NCI-H1048 (cell line): ENCODE measurements at places on chromosomes 4 and X.

DNA sequence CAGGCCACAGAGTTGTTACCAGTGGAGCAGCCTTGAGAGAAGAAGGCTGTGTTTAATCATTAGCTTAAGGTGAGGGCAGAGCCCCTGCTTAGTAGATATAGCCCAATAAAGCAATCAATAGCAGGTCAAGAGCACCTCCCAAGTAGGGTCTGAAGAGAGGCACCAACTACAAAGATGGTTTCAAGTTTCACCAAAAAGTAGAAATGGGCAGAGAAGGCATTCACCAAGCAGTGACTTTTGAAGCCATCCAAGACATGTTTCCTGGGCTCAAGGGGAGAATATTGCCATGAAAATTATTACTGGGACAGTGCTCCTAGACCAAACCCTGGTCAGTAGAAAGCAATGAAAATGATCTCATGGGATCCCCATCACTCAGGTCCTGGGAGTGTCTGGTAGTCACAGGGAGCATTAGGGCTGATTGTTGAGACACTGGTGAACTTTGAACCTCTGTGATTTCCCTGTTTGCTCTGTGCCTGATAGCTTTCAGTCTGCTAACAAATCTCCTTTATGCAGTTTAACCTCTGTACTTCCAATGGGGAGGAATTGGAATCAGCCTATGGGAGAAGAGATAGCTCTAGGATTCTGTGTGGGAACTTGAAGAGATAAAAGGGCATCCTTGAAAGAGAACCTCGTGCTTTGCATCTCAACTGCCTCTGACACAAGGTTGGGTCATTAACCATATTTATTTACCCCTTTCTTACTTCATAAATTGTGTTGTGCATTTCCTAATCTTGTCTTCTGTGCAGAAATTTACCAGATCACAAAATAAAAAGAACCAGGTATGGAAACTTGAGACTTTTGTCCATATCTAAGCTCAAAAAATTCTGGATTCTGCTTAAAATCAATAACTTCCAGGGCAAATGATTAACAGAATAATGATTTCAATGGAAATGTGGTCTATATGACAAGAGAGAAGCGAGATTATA, 9.3 kb upstream of the OTC start:
- no peak for DNase-seq

- no peak for DNase-seq
These were observed 66.8 kb downstream of the USP46 start for GRCh38 chr4:52592287-52592686.

- DNase-seq, result no peak
These were observed at the start of gene ATP1B4 for GRCh38 chrX:120361764-120362305. ATP1B4 (plus strand) TSS chrX:120362089; CDS start chrX:120362169, 80 bp downstream.

GRCh38 chr4:16775411-16776154, 122.9 kb downstream of the LDB2 start:
- DNase-seq, result no peak

GRCh38 chrX:121106484-121107235, 59.2 kb downstream of the GLUD2 start:
- no peak for DNase-seq

GRCh38 chr4:86778175-86778574, 71.0 kb downstream of the SLC10A6 start:
- no peak for DNase-seq

GRCh38 chr4:183165376-183165775, 66.3 kb downstream of the WWC2 start:
- DNase-seq, result no peak

GRCh38 chr4:26191353-26191752, 129.5 kb upstream of the RBPJ start:
- DNase-seq, result no peak

- DNase-seq, result no peak
These were observed 397.9 kb downstream of the PPP3CA start for GRCh38 chr4:100949350-100949935.

DNA sequence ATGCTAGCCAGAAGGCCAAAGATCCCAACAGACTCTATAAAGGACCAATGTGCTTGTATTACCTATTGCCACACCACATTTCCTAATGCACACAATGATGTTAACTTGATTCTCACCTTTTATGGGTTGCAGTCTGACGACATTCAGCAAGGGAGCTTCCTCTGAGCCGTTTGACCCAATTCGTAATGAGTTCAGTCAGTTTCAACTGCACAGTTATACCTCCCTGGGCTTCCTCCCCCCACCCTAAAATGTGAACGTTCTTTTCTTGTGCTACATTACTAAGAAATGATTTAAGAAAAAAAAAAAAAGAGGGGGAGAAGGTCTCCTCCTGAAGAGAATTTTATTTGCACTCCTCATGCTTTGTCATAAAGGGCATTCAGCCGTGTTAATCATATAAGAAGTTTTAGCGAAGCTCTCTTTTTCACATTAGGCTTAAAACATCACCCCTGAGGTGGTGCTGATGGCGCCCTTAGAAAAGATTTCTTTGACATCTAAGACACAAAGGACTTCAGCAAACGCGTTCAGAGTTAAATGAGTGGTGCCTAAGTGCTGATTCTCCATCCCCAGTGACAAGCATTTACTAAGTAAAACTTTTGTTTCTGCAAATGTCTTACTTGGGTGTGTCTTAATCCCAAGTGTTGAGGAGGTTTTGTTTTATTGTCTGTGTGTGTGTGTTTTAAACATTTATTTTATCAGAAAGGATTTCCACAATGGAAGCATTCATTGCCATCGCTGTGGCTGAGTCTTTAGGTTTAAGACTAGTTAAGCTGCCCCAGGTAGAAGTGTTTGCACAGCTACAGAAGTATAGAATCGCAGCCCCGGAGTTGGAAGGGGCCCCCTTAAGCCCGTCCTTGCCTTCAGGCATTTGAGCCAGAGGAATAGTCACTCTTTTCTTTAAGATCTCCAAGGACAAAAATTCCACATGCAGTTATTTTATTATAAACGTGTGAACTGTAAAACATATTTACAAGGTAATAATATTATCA, 15.2 kb upstream of the GPC3 start:
- DNase-seq, result no peak

DNA sequence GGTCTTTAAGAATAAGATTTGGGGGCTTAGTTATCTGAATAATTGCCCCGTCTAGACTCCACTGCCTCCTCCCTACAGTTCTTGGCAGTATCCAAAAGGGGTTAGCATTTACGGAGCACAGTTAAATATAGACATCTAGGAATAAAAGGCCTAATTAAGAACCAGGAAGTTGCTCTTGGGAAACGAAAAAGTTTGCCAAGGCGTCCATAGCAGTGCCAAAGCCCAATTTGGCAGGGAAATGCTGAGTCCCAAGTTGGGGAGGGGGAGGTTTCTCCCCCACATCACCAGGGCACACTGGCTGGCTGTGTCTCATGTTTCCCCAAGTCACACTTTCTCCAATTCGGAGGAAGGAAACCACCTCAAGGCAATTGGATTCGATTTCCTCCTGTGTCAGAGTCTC, 338.7 kb downstream of the FBXW7 start:
- DNase-seq, result no peak

DNA sequence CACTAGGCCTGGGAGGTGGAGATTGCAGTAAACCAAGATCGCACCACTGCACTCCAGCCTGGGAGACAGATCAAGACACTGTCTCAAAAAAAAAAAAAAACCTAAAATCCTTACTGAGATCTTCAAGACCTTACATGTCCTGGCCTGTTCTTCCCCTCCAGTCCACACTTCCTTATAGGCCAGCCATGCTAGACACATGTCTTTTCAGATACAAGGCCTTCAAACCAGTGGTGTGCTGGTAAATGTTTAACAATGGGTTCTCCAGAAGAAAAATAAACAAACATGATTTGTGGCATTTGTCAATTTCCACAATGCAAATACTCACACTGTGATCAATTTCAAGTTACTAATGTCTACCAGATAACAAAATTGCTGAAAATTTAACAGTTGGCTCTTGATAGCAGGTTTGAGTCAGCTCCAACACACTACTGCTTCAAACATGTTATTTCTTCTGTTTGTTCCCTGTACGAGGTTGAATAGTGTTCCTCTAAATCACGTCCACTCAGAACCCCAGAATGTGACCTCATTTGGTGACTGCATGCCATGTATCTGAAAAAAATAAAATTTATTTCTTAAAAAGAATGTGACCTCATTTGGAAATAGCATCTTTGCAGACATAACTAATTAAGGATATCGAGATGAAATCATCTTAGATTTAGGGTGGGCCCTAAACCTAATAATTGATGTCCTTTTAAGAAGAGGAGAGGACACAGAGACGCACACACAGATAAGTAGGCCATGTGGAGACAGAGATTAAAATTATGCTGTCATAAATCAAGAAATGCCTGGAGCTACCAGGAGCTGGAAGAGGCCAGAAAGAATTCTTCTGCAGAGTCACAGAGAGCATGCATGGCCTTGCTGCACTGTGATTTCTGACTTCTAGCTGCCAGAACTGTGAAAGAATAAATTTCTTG, 144.4 kb downstream of the ZNF674 start:
- no peak for DNase-seq

GRCh38 chrX:133413218-133413925, 1.9 kb downstream of the GPC4 start:
- DNase-seq, result no peak

- no peak for DNase-seq
These were observed 236.7 kb downstream of the FRAS1 start for GRCh38 chr4:78293821-78294301.

- DNase-seq, result no peak
These were observed 33.5 kb upstream of the ESX1 start for GRCh38 chrX:104288269-104288668.

DNA sequence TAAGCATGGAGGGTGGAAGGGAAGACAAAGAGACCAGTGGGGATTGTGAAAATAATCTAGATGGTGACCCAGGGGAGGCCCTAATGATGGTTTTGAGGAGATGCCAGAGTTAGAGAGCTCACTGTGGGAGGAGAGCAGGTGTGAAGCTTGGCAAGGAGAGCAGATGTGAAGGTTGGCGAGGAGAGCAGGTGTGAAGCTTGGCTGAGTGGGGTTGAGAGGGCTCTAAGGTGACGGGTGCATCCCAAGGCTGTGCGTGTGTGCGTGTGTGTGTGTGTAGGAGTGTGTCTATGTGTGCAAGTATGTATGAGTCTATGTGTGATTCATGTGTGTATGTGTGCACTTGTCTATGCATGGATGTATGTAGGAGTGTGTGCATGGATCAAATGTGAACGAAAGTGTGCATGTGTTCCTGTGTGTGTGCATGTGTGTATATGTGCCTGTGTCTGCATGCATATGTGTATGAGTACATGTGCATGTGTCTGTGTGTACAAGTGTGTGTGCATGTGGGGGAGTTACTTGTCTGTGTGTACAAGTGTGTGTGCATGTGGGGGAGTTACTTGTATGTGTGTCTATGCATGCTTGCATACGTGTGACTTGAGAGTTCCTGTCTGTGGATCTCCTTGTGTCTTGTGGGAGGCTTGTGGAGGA, 72.0 kb downstream of the EVC start:
- DNase-seq, result no peak

DNA sequence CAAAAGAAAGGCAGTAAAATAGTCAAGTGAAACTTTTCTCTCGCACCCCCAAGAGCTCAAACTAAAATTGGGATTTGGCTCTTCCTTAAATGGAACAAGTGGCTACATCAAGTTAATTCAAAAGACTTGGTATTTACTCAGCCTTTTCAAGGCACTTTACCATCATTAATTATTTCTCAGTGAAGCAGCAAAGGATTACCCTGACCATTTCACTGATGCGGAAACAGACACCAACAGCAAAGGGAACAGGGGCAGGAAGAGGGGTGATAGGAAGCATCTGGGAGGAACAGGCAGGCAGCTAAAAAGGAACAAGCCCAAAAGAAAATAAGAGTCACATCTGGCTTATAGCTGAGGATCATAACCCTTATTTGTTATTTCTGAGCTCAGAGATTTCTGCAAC, 2.7 kb downstream of the SCML2 start:
- no peak for DNase-seq

DNA sequence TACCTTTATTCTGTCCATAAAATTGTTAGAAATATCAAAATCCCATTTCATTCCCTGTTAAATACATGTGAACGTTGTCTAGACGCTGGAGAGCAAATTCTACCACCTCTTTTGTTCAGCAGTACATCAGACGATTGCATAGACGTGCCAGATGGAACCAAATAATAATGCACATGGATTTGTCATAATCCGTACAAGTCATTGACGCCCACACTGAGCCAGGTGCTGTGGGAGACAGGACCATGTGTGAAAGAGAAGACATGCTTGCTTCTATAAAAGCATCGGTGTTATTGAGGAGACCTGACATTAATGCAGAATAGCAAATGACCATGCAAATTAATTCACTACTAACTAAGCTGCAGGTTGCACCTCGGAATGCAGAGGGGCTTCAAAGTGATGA, 175.0 kb downstream of the PTTG2 start:
- no peak for DNase-seq

DNA sequence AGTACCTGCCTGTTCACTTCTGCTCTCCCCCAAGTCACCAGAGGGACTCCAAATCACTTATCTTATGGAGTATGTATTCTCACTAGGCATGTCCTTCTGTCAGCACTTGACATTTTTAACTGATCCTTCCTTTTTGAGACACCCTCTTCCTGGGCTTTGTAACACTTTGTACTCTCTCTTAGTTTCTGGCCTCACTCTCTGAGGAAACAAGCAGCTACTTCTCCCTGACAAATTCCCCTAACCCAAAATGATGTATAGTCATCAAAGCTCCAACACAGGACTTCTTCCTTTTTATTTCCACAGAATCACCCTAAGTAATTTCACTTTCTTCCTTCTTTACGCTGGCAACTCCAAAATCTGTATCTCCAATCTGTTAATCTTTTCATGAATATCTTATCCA, 101.8 kb downstream of the ARAP2 start:
- DNase-seq, result no peak

GRCh38 chr4:73066445-73066844, 3.1 kb downstream of the COX18 start:
- no peak for DNase-seq

DNA sequence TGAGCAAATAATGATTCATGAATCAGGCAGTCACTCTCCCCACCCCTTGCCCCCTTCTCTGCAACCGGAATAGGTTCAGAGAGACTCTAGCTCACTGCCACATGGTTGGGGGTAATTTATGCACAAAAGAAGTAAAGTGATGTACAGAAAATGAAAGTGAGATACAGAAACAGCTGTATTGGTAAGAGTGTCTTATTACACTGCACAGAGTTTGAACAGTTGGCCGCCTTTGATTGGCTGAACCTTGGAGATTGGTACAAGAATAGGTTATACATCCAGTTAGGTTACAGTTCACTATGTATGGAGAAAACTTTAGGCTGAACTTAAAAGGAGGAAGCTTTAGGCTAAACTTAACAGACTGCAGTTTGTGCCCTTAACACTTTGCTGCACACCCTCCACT, 34.6 kb upstream of the DIAPH2 start:
- no peak for DNase-seq

- no peak for DNase-seq
These were observed 98.8 kb downstream of the ADRA2C start for GRCh38 chr4:3864742-3865721.

DNA sequence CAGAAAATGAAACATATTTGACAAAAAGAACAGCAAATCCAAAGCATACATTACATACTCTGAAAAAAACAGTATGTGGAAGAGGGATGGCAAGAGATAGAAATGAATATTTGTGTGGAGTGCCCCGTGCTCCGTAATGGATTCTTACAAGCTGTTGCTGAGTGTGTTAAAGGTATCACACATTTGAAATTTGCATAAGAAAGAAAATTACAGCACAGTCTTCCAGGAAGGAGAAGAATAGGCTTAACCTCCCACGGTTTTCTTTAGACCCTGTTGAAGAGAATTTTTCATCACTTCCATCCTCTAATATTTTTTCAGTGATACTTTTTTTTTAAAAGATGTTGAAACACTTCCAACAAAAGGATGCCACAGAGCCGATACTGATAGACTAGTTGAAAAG, 1489.4 kb downstream of the RAPGEF2 start:
- DNase-seq, result no peak
